ENCODE measurements at places on chromosomes 2 and 18. TPM values are rescaled to one million over a fixed set of nuclear protein-coding genes. Genes with fewer than 3 reads are reported as not detected.

SERPINB13 gene
- total RNA-seq, result 0.57 TPM

LRRTM1 gene
- total RNA-seq, result not detected

CDH19 gene
- total RNA-seq, result 3.4 TPM

PRSS56 gene
- not detected for total RNA-seq

STK17B gene
- 24.6 TPM for total RNA-seq

GAL3ST2 gene
- total RNA-seq, result 2.4 TPM

FKBP1B gene
- 8.6 TPM for total RNA-seq

ERFE gene
- total RNA-seq, result 7.7 TPM

LIPG gene
- 28.5 TPM for total RNA-seq

CRYGD gene
- total RNA-seq, result not detected

TRABD2A gene
- total RNA-seq, result not detected

TCF23 gene
- 8.5 TPM for total RNA-seq

CD8A gene
- 1.3 TPM for total RNA-seq

CAPN13 gene
- total RNA-seq, result 2.0 TPM

HNMT gene
- total RNA-seq, result 43.9 TPM

MFSD2B gene
- not detected for total RNA-seq

TCF7L1 gene
- total RNA-seq, result 7.0 TPM

IL1B gene
- not detected for total RNA-seq

CDH7 gene
- total RNA-seq, result 1.0 TPM

HOXD4 gene
- total RNA-seq, result 1.2 TPM

Measured in prostate gland (tissue), 2 donors.